ENCODE measurements at places on chromosomes 2 and 18. TPM values are rescaled to one million over a fixed set of nuclear protein-coding genes. Genes with fewer than 3 reads are reported as not detected.

GRCh38 chr2:158818511-158818910 lies 23.4 kb downstream of the DAPL1 start:
- no peak for DNase-seq

- no peak for DNase-seq
Measured at GRCh38 chr2:128489526-128490273, 171.0 kb upstream of the HS6ST1 start.

DNA sequence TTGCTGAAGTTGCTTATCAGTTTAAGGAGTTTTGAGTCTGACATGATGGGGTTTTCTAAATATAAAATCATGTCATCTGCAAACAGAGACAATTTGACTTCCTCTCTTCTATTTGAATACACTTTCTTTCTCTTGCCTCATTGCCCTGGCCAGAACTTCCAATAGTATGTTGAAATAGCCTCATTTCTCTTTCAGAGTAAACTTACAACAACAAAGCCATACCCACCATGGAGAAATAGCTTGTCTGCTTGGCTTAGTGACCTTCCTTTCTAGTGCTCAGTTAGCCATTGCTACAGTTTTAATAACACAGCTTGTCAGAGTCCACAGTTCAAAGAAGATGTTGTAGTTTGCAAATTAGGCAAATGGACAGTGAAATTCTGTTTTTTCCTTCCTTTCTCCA lies 228.0 kb downstream of the ETAA1 start:
- no peak for DNase-seq

DNA sequence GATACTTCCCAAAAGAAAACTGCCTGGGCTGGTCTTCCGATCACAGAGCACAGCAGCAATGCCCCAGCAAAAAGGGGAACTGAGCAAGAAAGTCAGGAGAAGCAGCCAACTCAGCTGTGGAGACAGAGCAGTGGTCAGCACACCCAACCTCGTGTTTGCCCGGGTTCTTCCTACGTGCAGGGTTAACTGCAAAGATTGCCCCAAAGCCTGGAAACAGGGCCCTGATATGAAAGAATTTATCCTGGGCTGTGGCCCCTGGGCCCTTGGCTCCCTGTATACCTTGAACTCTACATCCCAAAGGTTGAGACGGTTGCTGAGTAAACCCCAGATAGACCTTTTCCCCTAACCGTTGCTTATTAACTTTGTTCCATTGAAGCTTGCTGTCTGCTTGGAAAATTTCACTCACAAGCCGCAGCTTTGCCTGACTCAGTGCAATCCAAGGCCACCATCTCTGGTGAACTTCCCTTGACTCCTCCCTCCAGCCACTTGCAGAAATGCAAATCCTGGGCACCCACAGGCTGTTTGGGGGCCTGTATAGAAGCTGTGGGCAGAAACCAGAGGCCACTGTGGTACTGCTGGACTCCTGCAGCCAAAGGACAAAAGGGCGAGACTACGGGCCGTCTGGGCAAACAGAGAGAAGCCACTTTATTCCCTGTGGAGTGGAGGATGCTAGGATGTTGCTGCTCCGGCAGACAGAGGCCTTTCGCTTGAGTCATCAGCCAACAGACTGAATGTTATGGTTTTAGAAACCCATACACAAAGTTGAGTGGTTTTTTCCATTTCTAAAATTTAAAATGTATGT lies 18.2 kb downstream of the NRP2 start:
- DNase-seq: no peak

DNA sequence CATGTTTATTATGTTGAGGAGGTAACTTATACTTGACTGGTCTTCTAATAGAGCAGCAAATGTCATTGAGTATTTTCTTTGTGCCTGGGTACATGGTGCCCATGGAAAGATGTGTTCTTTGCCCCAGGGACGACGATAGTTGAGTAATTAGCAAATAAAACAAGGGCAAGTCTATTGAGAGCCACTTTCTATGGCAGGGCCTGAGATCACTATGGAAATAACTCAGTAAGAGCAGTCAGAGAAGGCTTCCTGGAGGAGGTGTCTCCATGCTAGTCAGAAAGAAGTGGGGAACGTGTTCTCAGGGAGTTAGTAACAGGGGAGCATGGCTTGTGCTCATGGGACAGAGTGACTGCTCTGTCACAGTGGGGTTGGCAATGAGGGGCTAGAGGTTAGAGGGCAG lies 28.6 kb downstream of the CTIF start:
- no peak for DNase-seq

DNA sequence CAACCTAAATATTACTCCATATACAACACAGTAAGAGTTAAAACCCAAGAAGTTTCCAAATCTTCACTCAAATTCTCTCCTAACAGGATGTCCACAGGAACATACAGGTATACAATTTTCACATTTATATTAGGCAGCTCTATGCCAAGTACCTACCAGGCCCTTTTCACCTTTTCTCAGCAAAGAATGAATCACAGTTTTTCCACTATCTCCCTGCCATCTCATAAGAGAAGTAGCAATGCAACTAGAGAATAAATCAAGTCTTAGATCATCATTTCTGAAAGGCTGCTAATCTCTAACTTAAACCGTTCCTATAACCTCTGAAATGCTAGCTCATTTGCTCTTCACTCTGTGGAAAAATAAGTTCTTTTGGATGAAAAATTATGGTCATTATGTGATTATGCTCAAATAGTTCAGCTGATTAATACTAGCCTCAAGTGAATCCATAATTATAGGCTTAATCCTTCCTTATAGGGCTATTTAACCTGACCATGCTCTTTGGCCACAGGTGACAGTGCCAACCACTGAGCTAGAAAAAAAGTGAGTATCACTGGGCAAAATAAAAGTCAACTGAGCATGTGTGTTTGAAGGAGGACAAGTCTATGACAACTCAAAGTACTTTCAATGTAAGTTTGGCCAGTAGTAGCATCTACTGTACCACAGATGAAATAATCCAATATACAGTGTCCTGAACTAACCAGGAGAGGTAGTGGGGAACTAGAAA lies 79.7 kb downstream of the COBLL1 start:
- DNase-seq: no peak

- DNase-seq: no peak
Measured at GRCh38 chr2:168573128-168573903, 117.2 kb downstream of the CERS6 start.

DNA sequence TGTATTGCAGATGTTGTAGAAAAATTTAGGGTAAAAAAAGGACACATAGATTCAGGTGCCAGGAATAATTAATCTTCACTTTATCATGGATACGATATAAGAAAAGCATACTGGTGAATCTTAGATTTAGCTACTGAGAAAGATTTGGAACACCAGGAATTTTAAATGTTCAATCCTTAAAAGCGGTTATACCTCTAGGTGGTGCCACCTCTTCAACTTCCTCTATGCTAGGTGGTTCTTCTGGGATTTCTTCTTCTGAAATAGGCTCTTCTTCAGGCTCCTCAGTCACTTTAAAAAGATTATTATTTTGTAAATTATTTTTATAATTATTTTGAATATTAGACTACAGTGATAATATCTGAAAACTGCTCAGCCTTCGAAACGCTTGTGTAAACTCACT lies 133.1 kb downstream of the TTN start:
- DNase-seq: no peak

DNA sequence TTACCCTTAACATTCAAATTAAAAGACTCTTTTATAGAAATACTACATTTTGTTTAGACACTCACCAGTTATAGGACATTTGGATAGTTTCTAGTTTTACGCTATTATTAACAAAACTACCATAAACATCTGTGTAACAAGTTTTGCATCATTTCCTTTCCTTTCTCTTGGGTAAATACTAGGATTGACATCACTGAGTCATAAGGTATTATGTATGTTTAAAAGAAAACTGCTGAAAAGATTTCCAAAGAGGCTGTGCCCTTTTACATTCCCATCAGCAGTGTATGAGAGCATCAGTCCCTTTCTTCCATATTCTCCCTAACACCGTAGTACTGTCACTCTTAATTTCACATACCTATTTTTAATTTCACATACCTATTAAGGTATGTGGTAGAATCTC lies 130.6 kb downstream of the USP34 start:
- DNase-seq: no peak

DNA sequence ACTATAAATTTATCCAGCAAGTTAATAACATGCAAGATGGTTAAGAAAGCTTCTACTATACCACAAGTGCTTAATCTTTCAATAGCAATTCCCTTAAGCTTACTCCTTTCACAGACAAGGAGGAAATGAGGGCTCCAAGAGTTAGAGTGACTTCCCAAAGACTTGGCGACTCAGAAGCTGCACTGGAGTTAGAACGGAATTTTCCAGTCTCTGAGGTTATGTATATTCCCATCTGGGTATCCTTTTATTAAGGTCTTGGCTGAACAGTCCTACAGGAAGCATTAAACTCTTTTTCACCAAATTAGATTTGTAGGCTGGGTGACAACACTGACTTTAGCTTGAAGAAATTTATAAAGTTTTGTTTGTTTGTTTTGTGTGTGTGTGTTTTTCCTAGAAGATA lies 256.9 kb upstream of the DPP10 start:
- no peak for DNase-seq

DNA sequence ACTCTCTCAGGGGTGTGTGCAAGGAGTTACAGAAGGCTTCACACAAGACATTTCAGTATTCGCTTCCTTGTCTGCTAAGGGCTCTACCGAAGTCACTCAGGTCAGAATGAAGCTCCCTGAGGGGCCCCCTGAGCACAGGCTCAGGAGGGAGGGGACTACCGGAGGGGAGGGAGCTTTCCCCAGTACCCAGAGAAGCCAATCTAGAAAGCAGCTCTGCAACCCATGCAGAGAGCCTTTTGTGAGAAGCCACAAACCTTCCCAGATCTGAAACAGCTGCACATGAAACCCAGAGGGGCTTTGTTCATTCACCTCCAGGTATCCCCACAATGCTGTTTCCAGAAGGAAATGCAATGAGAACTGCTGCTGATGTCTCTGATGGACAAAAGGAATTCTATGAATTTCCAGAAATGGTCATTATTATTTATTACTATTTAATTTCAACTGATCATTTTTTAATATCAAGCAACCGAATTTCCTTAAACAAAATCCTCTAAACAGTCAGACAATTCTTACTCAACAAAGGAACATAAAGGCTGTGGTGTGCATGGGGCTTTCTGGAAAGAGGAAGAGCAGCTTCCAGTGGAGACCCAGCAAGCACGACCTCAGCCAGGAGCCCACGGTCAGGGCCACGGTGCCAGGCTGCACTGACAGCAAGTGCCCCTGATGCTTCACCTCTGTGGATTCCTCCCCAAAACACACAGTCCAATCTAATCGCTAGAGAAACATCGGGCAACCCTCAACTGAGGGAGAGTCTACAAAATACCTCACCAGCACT lies 42.0 kb downstream of the NDUFA10 start:
- DNase-seq: no peak

DNA sequence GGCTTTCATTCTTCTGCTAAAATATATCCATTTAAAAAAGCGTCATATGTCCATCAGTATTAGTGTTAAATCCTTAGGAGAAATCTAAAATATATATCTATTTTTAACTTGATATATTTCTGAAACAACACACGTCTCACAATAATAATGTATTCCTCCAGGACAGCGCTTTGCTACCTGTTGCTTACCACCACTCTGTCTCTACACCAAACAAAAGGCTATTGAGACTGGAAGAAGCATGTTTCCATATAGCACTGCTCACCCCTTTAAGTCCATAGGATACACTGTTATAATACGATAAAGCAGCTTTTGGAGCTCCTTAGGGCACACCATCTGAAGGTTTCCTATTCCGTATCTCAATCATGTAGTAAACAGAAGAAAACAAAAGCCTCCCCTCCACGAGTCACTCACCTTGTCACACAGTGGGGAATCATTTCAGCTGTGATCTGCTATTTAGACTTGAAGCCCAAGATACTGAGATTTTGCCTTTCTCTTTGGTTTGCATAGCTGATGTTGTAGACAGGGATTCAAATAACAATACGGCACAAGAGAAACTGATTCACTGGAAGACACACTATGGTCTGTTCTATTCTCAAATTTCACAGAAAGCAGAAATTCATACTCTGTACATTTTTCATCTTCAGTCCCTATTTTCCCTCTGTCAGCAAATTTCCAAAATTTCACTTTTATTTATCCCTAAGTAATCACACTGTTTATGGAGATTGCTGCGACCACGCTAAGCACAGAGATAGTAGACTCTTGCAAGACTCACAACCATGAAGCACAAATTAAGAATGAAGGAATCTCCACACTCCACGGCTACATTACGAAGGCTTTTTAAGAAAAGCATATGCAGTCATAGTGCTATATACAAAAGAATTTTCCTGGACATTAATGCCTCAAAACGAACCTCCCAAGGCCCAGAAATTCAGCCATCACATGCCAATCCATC lies 187.1 kb downstream of the TCF4 start:
- no peak for DNase-seq

- no peak for DNase-seq
Measured at GRCh38 chr2:27973592-27973991, 83.1 kb downstream of the BABAM2 start.

GRCh38 chr18:55748227-55748738 lies 160.3 kb upstream of the TCF4 start:
- no peak for DNase-seq

GRCh38 chr2:20635113-20635510 lies 15.8 kb downstream of the HS1BP3 start:
- no peak for DNase-seq

DNA sequence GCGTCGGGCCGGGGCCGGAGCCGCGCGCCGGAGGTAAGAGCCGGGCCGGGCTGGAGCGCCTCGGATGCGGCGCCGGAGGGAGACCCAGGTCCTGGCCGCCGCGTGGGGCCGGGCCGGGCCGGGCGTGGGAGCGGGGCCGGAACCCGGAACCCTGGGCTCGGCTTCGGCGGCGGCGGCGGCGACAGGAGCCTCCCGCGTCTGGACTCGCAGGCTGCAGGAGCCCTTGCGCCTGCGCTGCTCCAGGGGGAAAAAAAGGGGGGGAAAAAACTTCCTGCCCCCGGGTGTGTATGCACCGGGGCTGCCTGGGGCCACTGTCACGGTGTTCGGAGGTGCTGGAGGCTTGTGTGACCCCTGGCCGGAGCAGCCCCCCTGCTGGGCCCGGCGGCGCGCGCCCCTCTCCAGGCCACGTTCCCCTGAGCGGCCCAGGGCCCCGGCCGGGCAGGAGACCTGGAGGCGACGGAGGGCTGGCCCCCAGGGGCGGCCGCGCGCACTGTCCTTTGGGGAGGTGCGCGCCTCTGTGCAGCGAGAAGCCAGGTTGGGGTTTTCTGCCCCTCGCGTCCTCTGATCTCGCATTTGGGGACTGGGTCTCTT lies 864 bp downstream of the KLHL29 start:
- DNase-seq: peak; percentile 18

PROKR1 gene
- not detected for total RNA-seq

SIX3 gene
- not detected for total RNA-seq

MYL12B gene
- total RNA-seq: 210 TPM

ZC3H6 gene
- 11.3 TPM for total RNA-seq

WNT10A gene
- total RNA-seq: not detected

ASXL3 gene
- 3.5 TPM for total RNA-seq

All from heart left ventricle (tissue), 16 donors.